ENCODE measurements at places on chromosomes 16 and 17.

DNA sequence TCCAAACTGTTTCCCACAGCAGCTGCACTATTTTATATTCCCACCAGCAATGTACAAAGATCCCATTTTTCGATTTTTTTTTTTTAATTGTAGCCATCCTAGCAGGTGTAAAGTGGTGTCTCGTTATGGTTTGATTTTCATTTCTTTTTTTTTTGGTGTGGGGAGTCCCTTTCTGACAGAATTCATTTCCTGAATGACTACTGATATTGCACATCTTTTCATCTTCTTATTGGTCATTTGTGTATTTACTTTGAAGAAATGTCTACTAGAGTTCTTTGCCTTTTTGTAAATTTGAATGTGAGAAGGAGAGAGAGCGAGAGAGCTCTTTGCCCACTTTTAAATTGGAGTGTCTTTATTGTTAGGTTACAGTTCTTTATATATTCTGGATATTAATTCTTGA lies 14.0 kb downstream of the CYB5B start:
- DNase-seq, result no peak

DNA sequence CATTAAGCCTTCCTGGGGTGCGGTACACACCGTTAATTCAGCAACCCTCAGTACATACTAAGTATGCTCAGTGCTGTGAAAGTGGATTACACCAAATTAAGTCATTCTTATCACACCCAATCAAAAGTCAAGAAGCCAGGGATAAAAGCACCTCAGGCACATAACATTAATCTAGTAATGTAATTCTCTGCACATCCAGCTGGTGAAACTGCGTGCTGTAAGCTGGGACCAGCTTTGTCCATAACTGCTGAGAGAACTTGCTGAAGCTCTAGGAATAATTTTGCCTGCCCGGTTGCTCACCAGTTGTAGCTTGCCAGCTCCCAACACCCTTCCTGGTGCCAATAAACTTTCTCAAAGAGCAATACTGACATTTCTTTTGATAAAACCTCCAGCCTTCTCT lies 44.9 kb downstream of the SLC47A1 start:
- no peak for DNase-seq

DNA sequence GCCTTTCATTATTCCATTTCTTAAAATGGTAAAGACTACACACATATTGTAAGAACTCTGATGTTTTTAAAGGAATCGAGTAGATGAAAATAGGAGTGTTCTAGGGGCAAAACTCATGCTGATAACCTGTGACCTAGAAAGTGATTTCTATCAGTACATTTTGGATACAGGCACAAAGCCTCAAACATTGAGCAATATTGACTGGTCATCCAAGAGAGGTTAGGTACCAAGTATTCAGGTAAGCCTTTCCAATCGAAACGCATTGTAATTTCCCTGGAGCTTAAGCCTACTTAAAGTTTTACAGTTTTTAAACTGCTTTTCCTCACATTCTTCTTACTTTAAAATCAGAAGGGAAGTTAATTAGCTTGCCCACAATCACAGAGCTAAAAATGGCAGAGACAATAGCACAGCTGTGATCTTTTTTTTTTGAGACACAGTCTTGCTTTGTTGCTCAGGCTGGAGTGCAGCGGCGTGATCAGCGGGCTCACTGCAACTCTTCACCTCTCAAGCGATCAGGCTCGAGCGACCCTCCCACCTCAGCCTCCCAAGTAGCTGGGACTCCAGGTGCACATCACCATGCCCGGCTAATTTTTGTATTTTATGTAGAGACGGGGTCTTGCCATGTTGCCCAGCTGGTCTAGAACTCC lies 3.3 kb downstream of the GOT2 start:
- DNase-seq, result no peak

- no peak for DNase-seq
Measured at GRCh38 chr17:44197980-44198720, 1.5 kb downstream of the ATXN7L3 start.

- no peak for DNase-seq
Measured at GRCh38 chr17:82090549-82091263, 7.3 kb downstream of the FASN start.

DNA sequence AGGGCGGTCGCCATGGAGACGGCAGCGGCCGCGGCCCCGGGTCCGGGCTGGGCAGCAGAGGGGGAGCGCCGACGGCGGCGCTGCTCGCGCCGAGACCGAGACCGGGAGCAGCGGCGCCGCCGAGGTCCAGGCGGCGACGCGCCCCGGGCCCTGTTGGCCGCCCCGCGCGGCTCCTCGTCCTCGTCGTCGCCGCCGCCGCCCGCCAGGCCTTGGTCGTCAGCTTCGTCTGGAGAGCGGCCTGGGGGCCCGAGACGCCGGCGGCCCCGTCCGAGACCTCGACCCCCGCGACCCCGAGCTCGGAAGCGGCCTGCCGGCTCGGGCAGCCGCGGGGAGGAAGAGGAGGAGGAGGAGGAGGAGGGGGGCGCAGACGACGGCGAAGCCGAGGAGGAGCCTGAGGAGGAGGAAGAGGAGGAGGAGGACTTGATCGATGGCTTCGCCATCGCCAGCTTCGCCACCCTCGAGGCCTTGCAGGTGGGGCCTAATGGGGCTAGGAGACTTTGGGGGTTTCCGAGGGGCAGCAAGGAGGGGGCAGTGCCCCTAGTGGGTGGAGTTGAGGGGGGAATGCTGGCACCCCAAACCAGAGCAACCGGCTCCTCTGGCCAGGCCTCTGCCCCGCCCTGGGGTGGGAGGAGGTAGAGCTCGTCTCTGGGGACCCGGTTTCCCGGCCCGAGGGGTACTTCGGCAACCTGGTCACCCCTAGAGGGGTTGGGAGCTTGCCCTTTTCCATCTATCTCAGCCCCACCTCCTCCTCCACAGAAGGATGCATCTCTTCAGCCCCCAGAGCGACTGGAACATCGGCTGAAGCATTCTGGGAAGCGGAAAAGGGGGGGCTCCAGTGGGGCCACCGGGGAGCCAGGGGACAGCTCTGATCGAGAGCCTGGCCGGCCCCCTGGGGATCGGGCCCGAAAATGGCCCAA lies 1.5 kb downstream of the FBRS start:
- DNase-seq, result no peak

- DNase-seq, result no peak
Measured at GRCh38 chr17:35094902-35095301, 24.8 kb downstream of the RAD51D start.

- no peak for DNase-seq
Measured at GRCh38 chr17:68867759-68868516, 87.3 kb downstream of the ABCA8 start.

DNA sequence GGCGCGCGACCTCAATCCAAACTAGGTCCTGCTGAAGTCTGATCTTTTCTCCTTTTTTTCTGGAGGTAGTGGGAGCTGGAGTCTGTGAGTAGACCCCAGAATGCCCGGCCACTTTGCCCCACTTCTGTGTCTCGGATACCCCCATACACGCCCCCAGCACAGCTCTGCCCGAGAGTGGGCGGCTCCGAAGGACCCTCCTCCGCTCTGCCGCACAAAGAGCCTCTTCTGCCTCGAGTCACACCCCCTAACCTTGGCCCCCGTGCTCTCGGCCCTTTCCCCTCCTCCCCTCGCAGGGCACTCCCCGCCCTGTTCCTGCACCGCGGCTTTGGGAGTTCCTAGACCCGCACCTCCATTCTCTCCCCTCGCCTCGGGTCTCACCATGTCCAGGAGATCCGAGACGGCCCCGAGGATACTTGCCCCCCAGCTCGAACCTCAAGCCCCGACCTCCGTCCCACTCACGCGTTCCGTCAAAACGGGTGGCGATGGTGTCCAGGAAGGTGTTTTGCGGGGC lies 476 bp downstream of the KCNH4 start:
- no peak for DNase-seq

DNA sequence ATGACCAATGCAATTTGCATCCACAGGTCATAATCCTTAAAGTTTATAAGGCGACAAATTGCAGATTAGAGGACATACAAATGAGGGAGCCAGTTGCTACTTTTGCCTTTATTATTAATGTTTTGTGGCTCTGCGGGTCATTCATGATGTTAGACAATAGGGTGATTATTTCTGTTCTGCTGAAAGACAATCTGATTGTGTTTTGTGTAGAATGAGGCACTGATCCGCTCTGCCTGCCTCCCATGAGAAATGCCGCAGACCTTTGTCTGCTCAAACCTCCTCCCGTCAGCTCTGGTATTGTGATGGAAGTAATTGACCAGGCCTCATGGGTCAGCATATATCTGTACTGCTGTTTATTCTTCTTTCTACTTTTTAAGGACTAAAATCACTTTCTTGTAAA lies 224.9 kb downstream of the PRKCA start:
- no peak for DNase-seq

- no peak for DNase-seq
Measured at GRCh38 chr17:68513932-68514331, 1.7 kb downstream of the PRKAR1A start.

DNA sequence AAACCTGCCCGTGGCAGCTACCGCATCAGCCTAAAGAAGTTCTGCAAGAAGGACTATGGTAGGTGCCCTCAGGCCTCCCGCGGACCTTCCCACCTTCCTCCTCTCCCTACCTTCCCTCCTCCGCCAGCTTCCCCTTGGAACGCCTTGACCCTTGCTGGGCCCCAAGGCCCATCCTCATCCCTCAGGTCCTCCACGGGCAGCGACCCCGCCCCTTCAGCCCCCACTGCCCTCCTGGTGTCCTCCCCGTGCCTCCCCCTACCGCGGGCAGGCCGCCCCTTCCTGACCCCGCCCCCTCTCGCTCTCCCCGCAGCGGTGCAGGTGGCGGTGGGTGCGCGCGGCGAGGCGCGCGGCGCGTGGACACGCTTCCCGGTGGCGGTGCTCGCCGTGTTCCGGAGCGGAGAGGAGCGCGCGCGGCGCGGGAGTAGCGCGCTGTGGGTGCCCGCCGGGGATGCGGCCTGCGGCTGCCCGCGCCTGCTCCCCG lies 1.4 kb upstream of the TBC1D24 start:
- no peak for DNase-seq

DNA sequence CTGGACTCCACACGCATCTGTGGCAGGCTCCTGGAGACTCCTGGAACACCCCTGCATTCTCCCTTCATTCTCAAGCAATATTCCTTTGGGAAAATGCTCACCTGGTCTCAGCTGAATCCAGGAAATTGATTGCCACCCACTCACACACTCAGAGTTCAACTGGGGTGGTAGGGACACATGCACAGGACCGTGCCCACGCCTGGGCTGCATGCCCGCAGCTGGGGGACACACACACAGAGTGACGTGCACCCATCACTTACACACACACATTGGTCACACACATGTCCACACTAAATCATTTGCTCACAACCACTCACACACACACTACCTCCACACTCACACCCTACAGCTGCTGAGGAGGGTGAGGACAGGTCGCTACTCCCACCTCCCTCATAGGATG lies 84.8 kb downstream of the ENGASE start:
- no peak for DNase-seq

DNA sequence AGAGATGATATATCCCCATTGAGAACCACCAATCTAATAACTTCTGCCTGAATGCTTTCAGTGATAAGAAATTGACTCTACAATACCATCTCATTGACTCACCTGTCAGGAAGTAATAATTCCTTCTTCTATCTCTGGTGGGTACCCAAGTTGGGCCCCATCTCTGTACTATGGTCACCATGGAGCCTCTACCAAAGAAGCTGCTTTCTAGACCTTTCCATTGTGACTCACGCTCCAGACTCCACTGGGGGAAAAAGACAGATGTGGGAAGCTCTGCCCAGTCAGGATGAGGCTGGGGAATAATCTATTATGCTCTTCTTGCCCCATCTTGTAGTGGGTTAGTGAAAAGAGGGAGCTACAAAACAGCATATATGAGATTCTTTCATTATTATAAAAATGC lies 100.4 kb downstream of the COPRS start:
- DNase-seq, result no peak

DNA sequence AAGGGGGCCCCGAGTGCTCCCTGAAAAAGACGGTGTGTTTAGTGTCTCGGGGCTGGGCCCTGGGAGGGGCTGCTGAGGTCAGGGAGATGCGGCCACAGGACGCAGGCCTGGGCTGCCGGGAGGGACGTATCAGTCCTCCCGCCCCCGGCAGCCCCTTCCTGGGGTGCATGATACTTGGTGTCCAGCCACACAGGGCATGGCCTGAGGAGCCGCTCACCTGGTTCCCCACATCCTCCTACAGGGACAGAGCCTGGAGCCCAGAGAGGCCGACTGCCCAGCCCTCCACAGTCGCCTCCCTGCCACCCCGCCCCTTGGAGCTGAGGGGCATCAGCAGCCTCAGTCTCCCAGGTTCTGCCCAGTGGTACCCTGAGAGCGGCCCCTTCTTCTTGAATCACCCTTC lies 12.0 kb upstream of the DEF8 start:
- no peak for DNase-seq

GRCh38 chr16:60642956-60643355 lies 1393.3 kb downstream of the CDH8 start:
- DNase-seq, result no peak

DNA sequence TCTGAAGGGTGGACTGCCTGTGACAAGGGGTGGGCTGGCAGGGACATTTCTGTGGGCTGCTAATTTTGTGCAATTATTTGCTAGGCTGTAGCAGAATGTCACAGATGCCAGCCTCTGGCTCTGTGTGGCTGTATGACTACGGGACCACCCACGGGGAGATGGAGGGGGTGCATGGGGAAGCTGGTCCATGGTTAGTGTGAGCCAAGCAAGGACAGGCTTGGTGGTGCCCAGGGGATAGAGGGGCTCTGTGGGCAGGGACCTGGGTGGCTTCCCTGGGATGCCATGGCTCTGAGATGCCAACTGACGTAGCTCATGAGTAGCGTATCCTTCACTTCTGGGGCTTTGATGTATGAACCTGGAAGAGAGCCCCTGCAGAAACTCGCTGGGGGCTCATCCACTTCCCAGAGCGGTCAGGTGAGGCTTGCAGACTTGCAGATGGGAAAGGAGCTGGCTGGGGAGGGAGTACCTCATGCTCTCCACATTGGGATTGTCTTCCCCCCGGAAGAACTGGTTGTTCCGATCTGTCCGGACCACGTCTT lies 87.2 kb downstream of the TBC1D16 start:
- DNase-seq, result no peak

DNA sequence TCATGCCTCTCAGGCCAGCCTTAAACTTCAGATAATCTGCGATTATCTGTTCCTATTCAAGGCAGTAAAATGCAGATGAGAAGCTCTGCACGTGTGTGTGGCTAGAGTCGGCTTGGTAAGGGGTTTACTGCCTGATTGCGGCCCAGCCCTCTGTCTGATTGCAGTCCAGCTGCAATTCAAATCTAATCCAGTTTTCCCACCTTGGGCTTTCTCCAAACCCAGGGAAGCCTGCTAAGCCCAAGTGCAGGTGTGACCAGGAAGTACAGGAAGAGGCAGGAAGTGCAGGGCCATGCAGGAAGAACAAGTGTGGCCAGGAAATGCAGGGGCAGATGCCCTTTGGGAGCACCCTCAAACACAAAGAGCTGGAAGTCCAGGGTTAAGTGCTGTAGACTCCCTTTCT lies 314.9 kb downstream of the CEP112 start:
- DNase-seq, result no peak

- DNase-seq, result no peak
Measured at GRCh38 chr16:87437911-87438610, 45.9 kb downstream of the MAP1LC3B start.
